ENCODE measurements at places on chromosomes 7 and 10. TPM values are rescaled to one million over a fixed set of nuclear protein-coding genes. Genes with fewer than 3 reads are reported as not detected.

DNA sequence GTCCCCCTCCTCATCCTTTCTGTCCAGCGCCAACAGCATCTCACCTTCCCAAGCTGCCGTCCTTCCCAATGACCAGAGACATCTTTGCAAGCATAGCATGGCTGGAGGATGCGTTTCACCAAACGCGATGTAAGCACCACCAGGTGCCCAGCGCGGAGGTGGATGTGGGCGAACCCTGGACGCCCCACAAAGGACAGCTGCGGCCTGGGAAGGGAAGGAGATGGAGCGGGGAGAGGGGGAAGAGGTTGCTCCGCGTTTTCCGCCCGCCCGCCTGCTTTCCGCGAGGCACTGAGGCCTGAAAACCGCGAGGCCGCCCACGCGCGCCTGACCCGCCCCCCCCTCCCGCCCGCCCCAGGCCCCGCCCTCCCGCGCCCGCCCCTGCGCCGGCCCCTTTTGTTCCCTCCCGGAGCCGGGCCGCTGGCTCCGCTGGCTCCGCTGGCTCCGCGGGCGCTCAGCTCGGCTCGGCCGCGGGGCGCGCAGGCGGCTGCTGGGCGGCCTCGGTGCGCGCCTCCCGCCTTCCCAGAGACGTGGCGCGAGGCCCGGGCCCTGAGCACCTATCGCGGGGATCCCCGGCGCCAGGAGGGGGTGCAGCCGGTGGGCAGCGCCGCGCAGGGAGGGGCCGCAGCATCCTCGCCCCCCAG is at the start of gene CLIP2:
TSS of gene CLIP2 (plus strand) at position 390 of the 641 bp plus-strand sequence. CDS start 28,140 bp downstream, outside the sequence.
- DNase-seq: peak; percentile 78

- no peak for DNase-seq
Observed at GRCh38 chr7:825386-825785, 6.9 kb upstream of the SUN1 start.

LRIT1 gene
- not detected for polyA plus RNA-seq

DNA sequence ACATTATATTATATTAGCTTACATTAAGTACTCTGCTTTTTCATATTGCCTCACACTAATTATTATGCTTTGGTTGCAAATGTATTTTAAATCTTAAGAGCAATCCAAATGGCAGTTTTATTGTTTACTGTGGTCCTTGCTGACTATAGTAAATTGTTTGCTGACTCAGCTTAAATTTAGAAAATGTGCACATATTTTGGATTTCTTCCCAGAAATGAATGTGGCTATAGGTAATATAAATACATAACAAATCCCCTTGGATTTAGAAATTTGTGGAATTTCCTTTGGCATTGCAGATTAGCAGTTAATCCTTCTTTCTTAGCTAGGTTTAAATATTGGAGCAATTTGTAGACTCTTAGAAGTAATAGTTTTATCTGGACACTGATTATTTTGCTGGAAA is 565.8 kb downstream of the NRG3 start:
- DNase-seq: no peak

GRCh38 chr10:111118758-111119157 is 41.9 kb downstream of the ADRA2A start:
- DNase-seq: no peak

CYP2W1 gene
- not detected for polyA plus RNA-seq

GRCh38 chr10:78779339-78779955 is 289.3 kb upstream of the ZMIZ1 start:
- DNase-seq: no peak

SRPK2 gene
- 33.8 TPM for polyA plus RNA-seq

DNA sequence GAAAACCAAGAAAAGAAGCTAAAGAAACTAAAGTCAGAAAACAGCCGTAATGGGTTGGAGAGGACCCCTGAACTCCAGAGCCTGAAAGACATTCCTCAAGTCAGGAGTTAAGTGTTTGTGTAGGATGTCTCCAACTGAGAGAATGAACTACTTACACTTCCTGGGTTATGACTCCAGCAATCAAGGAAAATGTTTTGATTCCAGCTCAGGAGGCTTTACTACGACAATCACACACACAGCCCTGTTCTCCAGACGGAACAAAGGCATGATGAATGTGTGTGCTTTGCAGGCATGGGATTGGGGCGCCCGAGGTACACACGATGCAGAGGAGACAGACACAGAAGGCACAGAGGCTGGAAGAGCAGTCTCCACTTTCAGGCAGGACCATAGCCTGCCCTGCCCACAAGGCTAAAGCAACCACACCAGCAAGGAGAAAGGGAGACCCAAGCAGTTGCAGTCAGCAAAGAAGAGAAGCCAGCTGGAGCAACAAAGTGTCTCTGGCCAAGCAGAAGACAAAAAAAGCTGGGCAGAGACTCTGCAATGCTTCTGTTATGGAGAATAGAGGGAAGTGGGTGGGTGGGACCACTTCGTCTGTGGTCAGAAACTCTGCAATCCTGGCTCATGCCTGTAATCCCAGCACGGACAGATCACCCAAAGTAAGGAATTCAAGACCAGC is 89.1 kb downstream of the GRB10 start:
- DNase-seq: no peak

GRCh38 chr10:61197057-61197456 is 253.1 kb upstream of the RHOBTB1 start:
- peak; percentile 80 for DNase-seq

COL28A1 gene
- polyA plus RNA-seq: 2.8 TPM

DNA sequence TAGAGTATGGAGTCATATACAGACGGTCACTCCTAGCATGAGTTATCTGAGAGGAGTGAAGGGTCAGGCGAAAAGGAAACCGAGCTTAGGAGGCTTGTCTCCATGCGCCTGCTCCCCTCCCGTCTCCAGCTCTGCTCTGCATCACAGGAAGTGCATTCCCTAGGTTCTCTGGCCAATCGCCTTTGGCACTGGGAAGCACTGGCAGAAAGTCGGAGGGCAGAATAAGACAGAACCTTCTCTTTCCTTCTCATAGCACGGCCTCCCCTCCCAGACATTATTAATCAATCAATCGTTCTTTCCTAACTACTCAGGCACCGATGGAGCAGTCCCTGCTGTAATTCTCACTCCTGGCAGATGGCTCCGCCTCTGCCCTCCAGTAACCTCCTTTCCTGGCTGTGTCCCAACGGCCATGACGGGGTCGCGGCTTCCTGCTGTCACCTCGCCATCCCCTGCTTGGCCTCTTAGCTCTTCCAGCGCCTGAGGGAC is 177.1 kb downstream of the FRMD4A start:
- no peak for DNase-seq

All from muscle of arm (tissue), 14 donors.